ENCODE measurements at places on chromosomes 13 and 19.

GRCh38 chr19:44671400-44671799 lies at the start of gene CEACAM19:
TSS of gene CEACAM19 (plus strand) at chr19:44671482. CDS start at chr19:44671932, 450 bp downstream.
- DNase-seq = peak; percentile 59

DNA sequence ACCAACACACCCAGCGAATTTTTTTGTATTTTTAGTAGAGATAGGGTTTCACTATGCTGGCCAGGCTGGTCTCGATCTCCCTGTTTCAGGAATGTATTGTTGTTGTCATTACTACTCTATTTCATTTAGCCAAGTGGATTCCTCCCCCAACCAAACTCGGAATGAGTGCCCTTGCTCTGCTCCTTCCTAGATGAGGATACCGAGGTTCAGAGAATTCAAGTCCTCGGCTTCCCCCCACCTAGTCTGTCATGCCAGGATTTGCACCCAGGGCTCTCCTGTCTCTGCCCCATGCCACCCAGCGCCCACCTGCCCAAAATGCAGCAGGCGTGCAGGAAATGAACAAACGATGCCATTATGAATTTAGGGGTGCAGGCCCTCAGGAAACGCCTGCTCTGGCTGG lies 3.5 kb upstream of the SPACA4 start:
- DNase-seq = no peak

DNA sequence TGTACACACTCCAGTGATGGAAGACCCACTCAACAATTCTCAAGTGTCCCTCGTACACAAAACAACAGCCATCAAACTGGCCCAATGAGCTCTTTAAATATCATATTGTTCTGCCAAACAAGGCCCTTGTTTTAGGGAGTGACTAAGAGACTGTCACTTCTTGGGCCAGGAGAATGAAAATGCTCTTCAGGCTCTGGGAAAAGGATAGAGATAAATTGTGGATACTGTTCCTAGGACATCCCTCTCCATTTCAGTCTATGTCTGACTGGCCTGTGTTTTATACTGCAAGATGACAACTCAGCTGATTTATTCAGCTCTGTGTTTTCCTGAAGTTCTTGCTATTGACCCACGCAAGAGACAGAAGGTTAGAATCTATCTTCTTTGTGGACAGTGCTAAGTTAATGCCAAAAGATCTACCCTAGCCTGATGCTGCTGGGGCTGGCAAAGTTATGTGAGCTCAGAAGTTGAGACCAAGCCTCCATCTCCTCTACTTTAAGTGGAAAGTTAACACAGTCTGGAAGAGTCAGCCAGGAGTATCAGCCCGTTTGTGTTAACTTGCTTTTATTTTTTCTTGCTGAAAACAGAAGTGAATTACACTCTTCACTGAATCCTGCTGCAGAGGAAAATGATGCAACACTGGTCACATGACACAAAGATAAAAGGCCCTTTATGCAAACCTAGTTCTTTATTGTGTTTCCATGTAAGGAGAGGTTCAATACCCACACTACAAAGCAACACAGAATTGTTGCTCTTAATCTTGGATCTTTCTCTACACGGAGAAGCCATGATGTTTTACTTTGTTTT lies 14.6 kb downstream of the FRY start:
- DNase-seq = no peak

- no peak for DNase-seq
Measured at GRCh38 chr19:40778706-40779284, 748 bp downstream of the RAB4B start.

DNA sequence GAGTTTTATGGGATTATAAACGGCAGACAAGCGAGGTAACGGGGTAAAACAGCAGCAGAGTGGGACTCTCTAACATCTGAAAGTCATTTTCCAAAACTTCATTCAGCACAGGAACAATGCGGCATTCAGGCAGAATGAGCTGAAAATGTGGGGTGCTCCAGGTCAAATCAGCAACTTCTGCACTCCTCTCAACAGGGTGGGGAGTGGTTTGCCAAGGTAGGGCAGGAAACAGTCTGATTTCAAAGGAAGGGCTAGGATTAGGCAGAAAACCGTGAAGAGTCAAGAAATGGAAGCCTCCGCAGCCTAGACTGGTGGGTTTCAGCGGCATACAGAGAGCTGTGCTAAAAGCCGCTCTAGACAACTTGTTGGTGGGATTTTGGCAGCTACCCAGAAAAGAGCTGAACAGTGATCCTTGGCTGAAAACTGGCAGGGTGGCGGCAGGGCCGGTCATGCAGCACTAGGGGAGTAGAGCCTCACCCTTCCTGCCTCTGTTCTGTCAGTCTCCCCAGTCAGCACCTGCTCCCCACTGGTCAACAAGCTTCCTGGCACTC lies 154.2 kb upstream of the KLF12 start:
- no peak for DNase-seq

GRCh38 chr13:113742000-113742441 lies 17.0 kb upstream of the TMEM255B start:
- DNase-seq = no peak

GRCh38 chr13:52002361-52002760 lies 8.9 kb downstream of the ATP7B start:
- no peak for DNase-seq

DNA sequence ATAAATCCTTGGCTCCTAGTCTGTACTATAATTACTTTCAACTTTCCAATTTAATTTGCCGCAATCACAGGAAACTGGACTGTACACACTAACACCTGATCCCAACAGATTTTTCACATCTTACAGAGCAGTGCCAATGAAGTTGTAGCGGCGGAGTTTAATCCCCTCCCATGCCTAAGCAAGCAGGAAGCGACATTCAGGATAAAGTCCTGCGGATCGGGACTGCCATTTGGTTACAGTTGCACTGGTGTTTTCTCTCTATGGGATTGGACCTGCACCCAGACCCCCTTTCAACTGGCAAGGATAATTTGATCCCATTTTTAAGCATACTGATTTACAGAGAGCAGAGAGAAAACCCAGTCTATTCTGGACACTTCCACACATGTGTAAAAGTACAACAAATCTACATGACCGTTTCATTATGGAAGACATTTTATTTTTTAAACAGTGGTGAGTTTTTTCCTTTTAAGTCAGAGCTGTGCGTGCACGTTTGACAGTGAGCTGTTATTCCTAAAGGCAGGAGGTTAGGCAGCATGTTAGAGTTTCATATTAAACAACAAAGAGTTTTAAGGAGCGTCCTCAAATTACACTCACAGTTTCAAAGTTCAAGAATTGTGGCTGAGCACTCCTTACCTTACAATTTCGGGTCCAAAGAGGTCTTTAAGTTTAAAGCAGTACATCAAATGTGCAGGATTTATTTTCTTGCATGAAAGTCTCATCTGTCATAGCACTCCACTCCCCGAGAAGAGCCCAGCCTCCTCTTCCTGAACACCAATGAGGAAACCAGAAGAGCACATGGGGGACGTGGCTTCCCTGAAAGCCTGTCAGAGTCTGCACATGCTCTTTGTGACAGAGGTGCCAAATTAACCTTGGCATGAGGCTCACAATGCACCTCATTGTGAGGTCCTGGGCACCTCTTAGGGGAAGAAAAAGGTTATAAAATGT lies 141.6 kb upstream of the RFC3 start:
- no peak for DNase-seq

DNA sequence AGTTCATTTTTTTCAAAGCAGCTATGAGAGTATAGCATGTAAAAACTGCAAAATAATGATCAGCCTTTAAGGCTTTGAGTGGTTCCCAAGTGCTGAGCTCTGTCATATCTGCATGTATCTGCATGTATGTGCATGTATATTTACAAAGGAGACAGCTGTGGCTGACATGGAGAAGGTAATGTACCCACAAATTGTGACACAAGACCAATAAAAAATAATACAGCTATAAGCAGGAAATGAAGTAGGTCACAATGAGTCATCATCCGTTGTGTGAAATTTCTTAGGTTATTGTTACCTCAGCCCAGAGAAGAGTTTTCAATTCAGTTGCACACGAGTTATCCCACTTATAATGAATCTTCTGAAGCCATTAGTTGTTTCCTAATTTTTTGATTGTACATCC lies 60.9 kb upstream of the MED4 start:
- no peak for DNase-seq

DNA sequence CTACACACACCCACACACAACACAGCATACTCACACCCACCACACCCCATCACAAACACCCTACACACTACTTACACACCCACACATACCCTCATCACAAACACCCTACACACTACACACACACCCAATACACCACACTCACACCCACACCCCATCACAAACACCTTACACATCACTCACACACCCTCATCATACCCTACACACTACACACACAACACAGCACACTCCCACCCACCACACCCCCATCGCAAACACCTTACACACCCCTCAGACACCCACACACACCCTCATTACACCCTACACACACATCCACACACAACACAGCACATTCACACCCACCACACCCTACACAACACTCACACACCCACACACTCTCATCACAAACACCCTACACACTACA lies 15.8 kb downstream of the PEPD start:
- no peak for DNase-seq

DNA sequence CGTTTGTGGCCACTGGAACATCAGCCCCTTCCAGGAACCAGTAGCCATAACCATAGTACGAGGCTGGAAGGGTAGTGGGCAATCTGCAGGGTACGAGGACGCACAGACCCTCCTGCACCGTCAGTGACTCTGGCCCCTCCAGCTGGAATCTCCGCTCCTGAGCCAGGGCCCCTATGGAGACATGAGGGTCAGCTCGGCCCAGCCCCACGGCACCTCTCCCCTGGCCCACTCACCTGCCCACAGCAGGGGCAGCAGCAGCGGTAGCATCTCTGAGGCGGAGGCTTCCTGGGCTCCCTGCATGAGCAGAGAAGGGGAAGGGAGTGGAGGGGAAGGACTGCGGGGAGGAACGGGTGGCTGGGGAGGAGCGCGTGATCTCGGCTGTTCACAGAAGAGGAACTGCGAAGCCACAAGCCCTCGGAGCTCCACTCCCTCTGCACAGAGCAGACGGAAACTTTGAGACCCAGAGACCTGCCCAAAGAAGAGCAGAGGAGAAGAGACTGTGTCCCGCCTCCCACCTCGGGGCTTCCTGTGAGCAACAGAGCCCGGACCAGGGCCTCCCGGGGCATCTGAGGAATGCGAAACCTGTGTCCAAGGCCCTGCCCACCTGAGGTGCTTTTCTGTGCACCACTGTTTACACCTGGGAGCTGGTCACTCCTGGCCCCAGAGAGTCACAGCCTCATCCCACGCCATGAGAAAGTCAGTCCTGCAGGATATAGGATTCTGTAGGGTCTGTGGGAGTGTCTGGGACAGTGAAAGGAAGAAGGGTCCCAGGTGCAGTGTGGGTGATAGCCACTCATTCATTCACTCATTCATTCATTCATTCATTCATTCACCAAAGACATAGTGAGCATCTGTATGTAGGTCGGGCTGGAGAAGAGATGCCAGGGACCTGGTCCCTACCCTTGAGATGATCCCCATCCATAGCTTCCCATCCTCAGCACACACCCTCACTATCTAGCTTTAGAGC lies at the start of gene SIGLEC6:
TSS of gene SIGLEC6 (minus strand) at position 322 of the 967 bp plus-strand sequence. CDS start at position 300, 22 bp downstream.
- peak; percentile 79 for DNase-seq

DNA sequence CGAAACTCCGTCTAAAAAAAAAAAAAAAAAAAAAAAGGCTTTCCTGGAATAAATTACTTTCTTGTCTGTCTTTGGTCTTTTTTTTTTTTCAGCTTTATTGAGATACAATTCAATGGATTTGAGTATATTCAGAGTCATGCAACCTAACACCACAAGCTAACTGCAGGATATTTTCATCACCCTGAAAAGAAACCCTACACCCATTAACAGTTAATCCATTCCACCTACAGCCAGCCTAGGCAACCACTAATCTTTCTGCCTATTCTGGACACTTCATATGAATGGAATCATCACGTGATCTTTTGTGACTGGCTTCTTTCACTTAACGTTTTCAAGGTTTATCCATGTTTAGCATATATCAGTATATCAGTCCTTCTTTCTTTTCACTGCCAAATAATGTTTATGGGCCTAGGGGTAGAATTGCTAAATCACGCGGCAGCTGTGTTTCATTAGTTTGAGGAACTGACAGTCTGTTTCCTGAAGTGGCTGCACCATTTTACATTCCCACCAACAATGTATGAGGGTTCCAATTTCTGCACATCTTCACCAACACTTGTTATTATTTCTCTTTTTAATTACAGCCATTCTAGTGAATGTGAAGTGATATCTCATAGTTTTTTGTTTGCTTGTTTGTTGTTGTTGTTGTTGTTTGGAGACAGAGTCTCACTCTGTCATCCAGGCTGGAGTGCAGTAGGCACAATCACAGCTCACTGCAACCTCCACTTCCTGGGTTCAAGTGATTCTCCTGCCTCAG lies 19.9 kb downstream of the LRFN3 start:
- DNase-seq = no peak

DNA sequence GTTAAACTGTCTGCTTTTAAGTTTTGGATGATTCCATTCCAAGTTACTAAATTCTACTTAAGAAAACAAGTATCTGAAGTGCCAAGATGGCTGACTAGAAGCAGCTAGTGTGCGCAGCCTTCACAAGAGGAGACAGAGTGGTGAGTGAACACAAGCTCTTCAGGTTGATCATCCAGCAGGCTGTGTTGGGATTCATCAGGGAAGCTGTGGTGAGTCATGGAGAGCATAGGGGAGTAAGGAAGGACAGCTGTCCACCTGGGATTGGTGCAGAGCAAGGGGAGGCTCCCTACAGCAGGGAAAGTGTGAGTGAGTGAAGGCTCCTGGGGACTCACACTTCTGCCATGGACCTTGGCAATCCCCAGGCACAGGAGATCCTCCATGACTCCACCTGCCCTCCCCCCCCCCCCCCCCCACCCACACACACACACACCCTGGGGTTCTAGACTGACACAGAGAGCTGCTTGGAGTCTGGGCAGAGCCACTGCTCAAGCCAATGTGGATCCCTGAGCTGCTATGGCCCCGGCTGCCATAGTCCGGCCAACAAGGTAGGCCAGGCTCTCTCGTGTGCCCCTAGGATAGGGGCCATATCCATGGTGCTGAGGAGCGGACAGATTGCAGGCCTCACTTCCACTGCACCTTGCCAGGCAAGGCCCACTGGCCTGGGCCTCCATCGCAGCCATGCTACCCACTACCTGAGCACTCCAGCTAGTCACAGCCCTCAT lies 23.5 kb downstream of the SLC25A15 start:
- no peak for DNase-seq

DNA sequence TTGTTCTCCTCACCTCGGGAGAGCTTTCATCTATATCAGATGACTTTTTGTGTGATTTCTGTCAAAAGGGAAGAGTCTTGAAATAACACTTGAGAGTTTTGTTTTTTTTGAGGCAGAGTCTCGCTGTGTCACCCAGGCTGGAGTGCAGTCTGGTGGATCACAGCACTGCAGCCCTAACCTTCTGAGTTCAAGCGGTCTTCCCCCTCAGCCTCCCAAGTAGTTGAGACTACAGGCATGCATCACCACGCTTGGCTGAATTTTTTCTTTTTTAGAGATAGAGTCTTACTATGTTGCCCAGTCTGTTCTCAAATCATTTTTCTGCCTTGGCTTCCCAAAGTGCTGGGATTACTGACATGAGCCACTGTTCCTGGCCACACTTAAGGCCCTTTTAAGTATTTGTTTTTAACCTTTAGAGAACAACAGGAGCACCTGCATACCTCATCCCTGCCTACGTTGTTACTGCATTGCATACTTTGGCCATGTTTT lies 11.4 kb downstream of the NDFIP2 start:
- no peak for DNase-seq

- DNase-seq = peak; percentile 27
Measured at GRCh38 chr19:49514151-49514550, 1.7 kb downstream of the FCGRT start.

Data from GM13976 (cell line).